Right lobe of liver (tissue), 6 donors: ENCODE measurements at places on chromosomes 4 and X.

DNA sequence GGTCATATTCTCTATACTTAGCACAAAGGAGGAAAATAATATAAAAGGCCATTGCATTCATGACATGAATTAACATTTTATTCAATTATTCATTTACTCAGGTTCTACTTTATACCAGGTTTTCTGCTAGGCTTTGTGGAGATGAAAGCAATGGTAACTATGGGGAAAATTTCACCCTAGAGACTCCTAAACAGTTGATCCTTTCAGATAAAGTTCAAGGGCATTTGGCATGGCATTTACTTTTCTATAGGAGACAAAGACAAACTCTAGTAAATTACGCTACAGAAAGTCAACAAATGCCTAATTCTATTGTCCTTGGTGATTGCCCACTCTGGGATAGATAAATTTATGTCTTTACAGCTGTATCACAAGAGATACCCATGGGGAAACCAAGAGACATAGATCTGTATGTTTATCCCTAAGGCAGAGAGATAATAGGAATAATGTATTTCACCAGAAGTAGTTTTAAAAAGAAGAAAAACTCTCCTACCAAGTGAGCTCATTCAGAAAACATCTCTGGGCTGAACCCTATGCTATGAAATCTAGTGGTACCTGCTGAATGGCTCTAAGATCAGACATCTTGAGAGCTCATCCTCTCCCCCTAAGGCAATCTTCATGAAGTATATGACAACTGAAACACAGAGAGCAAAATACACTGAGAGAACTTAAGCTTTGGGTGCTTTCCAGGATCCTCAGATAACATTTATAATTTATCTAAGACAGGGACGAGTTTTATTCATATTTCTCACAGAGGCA, 316.7 kb downstream of the ANTXR2 start:
- no peak for DNase-seq

DNA sequence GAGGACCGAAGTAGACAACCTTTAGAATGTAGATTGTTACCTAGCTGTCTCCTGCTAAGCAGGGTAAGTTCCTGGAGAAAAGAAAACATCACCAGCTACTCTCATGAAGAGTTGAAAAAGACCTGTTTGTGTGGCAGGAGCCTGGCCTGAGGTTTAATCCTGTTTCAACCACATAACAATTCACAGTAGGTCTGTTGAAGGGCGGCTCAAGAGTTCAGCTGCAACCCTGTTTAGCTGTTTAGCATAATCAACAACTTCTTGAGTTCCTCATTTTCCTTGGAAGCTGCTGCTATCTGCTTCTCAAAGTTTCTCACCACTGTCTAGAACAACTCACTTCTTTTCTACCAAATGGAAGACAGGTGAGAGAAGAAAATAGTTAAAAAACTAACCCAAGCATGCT, 170.4 kb upstream of the TET2 start:
- DNase-seq: no peak

GRCh38 chrX:13747836-13748235, 13.3 kb downstream of the OFD1 start:
- no peak for DNase-seq

DNA sequence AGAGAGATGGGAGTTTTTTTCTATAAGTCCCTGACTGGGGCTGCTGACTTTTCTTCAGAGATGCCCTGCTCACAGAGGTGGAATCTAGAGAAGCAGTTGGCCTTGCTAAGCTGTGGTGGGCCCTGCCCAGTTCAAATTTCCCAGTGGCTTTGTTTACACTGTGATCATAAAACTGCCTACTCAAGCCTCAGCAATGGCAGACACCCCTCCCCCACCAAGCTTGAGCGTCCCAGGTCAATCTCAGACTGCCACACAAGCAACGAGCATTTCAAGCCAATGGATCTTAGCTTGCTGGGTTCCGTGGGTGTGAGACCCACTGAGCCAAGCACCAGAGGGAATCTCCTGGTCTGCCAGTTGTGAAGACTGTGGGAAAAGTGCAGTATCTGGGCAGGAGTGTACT, 199.8 kb upstream of the WDFY3 start:
- no peak for DNase-seq

DNA sequence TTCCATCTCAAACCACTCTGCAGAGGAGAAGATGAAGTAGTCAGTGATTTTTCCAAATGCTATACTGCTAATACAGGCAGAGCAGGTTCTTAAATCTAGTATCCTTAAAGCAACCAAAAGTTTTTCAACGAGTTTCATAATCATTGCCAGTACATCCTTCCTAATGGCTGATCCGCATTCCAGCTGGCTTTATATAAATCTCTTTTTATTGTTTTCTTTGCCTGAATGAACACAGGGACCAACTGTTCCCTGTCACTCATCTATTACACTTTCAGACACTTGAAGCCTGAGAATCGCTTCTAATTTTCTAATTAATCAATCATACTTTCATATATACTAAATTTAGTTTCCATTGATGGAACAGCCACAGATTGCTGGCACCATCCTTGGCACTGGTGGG, 508.6 kb downstream of the RAB28 start:
- DNase-seq: no peak

DNA sequence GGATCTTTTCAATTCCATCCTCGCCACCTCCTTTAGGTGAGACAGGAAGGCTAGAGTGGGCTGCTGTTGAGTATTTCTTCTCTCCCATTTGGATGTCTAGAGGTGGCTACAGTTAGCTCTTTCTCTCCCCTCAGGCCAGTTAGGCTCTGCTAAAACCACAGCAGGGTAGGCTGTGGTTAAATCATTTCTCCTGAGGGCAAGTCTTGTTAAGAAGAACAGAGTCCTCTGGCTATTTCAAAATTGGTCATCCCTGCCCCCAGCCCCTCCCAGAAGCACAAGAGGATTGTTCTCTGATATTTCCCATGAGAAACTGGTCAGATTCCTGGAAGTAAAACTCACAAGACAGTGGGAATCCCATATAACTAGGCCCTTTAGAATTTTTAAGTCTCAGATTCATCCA, 1359.5 kb downstream of the TECRL start:
- no peak for DNase-seq

DNA sequence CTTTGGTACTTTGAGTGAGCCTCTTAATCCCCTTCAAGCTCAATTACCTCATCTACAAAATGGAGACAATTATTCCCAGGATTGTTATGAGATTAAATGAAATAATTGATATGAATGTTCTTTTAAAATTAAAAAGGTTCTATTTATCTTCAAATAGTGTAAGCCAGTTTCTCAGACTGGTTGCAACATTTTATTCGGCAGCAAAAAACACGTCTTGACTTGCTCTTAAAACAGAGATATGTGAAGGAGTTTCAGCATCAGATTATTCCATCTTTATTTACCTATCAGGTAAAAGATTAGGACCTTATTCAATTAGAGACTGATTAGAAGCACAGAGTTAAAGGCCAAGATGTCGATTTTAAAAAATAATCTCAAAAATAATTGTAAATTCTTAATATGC, 10.5 kb downstream of the NDNF start:
- no peak for DNase-seq

GRCh38 chr4:118927974-118928373, 39.3 kb downstream of the SYNPO2 start:
- no peak for DNase-seq

DNA sequence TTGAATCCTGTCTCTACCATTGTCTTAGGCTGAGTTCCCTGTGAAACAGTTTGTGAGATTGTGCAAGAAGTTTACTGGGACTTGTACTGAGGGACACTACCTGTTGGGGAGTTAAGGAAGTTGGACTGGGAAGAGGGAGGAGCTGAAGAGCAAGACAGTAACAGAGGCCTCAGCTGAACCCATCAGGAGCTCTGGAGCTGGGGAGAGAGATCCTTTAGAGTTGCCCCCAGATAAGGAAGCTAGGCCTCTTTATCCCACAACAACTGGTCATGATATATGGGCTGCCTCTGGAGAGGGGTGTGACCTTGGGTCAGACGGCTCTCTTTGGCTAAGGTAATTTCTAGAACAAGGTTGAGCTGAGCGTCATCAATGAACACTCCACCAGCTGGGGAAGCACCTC, 137.8 kb upstream of the SLC4A4 start:
- no peak for DNase-seq

DNA sequence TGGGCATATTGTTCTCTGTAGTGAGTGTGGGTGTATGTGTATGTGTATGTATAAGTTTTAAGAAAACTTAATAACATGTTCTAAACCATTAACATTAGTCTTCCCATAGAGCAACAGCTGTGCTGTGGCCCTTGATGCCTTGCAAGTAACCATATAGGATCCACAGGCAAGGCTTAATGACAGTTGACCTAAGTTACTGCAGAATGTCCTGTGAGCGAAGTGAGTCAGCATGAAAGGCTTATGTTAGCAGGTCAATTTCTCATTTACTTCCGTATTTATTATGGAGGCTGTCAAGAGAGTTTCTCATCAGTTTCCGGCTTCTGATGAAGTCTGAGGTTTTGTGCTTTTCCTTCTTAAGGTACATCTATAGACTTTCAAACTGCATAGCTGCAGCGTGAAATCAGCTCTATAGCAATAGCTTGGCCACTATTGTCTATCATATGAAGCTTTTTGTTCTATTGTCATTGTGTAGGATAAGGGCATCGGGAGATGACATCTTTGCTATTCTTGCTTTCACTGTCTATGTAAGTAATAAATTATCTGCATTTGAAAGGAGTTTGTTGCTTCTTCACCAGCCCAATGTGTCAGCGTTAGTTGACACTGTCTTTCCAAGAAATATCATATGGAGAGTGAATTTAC, 1153.4 kb upstream of the AGA start:
- DNase-seq: no peak

GRCh38 chrX:119381349-119381944, 17.7 kb upstream of the SLC25A43 start:
- no peak for DNase-seq

DNA sequence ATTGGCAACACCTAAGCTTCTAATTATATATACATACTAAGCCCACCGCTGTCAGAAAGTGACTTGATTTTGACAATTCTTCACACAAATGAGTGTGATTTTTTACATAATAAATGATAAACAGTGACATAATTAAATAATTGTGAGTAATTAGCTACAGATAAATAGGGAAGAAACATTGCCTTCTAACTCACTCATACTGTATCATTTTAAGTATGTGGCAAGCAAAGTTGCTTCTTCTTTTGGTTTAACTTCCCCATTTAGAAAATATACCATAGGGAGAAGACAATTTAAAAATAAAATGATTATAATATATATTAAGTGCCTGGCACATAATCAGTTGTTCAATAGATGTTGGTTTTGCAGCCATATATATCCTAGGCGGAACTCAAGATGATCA, 644.2 kb downstream of the FSTL5 start:
- no peak for DNase-seq

DNA sequence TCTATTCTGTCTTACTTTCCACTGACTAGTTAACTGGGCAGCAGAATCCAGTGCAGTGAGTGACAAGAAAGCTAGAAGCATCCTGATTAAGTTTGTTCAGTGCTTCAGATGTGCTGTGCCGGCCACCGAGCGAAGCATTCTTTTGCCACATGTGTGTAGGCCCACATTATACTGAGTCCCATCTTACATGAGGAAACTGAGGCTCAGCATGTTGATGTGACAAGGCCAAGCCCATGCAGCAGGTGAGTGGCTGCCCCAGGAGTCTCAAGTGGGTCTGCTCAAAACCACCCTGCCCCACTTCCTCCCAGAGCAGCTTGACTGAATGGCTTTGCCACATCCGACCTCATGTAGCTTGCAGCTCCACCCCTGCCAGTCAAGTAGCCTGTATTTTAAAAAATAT, 50.5 kb downstream of the RHOH start:
- DNase-seq: no peak
